ENCODE measurements at places on chromosomes 4 and X.

DNA sequence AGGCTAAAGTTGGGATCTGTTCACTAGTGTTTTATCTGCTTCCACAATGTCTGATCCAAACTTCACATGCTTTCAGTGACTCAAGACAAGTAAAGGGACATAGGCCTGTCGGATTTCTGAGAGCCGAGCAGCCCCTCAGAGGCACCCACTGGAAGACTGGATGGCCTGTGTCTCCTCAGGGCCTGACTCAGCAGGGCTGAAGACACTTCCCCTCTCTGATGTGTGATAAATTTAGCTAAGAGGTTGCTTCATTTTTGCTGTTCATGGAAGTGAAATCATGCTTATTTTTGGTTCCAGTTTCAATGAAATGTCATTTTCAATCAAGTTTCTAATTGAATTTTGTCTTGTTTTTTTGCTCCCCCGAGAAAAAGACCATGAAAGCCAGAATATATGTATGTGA, 93.7 kb downstream of the MXRA5 start:
- no peak for DNase-seq

DNA sequence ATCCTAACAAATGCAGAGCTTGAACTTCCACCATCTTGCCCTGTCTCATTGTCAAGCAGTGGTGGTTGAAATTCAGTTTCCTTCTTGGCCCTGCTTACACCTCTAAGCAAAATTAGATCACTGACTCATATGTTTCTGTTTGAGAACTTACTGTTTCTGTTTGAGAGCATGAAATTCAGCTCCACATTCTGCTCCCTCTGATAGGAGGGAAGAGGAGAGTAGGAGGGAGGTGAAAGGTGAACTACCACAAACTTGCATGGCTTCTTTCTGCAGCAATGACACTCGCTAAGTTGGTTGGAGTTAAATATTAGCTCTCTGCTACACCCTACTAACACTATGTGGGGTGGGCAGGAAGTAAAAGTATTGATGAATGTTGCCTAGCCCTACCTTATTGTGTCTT, 117.8 kb upstream of the EDA2R start:
- DNase-seq = no peak

DNA sequence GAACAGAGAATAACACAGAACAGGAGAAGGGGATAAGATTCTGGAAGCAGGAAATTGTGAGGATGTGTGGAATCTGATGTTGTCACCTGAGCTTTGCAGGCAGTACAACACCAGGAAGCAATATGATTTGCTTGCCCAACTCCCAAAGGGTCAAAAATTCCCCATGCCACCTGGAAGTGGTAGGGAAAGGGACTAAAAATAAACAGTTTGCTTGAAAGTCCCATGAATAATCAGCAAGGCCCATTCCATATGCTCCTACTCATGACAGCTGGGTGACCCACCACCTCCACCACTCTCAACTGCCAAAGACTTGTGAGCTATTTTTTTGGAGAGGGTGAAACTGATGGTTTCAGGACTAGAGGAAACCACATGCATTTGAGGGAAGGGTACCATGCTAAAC, 168.4 kb downstream of the KCNIP4 start:
- DNase-seq = no peak

DNA sequence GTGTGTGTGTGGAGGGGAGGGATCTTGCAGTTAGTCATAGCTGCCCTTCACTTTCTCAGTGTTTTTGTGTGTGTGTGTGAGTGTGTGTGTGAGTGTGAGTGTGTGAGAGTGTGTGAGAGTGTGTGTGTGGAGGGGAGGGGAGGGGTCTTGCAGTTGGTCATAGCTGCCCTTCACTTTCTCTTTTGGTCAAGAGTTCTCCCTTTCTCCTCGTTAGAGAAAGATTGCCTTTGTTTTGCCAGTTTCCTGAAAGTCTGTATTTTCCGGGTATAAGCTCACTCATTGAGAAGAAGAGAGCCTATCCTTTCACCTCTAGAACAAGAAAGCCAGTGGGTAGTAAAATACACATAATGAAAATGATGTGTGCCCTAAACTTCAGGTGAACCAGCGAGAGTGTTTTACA, 75.2 kb upstream of the ENPP6 start:
- no peak for DNase-seq

DNA sequence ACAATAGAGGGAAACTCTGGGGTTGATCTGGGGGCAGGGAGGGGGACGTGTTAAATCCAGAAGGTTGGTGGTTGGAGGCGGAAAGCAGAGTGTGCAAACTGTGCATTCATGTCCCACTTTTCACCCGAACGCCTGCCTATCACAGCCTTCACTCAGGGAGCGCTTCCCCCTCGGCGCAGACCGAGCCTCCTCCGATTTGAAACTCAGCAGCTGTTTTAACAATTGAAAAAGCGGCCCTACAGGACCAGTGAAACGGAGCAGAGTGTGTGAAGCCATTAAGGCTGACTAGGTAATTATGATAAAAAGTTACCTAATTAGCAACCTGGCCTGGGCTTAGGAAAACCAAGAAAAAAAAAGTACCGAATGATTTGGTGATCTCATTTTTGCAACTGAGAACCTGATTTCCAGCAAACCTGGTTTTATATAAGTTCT, 685 bp upstream of the NDNF start:
- no peak for DNase-seq

GRCh38 chrX:110268886-110269285, 49.0 kb downstream of the AMMECR1 start:
- no peak for DNase-seq

- no peak for DNase-seq
Observed at GRCh38 chr4:1518997-1519700, 112.9 kb upstream of the NKX1-1 start.

GRCh38 chrX:18886344-18887161, 97.4 kb downstream of the PHKA2 start:
- peak; percentile 12 for DNase-seq

DNA sequence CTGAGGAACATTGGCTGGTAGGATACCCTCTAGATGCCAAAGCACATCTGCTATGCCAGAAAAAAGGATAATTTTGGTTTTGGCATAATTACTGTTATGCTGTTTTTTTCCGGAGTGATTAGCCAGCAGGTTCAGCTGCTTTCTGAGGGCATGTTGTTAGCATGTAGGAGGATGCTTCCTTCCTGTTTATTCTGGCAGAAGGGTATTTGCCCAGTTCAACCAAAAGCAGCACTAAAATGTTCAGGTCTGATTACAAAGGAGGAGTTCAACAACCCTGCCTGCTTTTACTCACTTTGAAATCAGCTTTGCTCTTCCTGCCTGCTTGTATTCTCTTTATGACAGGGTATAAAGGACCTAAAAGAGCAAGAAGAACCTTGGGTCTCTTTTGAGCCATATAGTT, 21.9 kb downstream of the ERCC6L start:
- no peak for DNase-seq

- no peak for DNase-seq
Observed at GRCh38 chrX:129842510-129843208, 1.0 kb downstream of the ZDHHC9 start.

GRCh38 chr4:147524601-147525000, 43.7 kb downstream of the EDNRA start:
- DNase-seq = no peak

All from activated T-helper 1 cell treated with anti-CD3 and anti-CD28 coated beads, Interleukin-12 subunit alpha, Interleukin-12 subunit beta, Interleukin-2, Interleukin-4 antibody, amounts not matched to agents 30 ng/mL and 10 ng/mL and 1 ng/mL, durations not matched to agents 14 hours and 24 hours and 36 hours (primary cell).